ENCODE measurements at places on chromosomes 2 and 18.

- DNase-seq = no peak
Observed at GRCh38 chr2:14137643-14138042, 494.9 kb upstream of the LRATD1 start.

DNA sequence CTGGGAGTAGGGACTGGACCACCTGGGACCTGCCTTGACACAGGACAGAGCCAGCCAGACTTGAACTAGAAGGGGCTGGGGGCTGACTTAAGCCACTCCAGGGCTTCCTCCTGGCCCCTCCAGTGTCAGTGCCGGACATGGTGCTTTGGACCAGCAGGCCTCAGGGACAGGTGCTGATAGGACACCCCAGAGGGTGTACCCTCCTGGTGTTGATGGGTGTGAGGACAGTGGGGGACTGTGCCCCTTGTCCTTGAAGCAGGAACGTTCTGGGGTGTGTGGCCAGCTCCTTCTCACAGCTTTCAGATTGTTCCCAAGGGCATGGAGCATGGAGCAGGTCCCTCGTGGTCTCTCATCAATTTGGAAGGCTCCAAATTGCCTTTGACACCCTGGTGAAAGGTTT lies 6.8 kb downstream of the MAL start:
- no peak for DNase-seq

- no peak for DNase-seq
Observed at GRCh38 chr2:231919341-231920035, 6.7 kb downstream of the NPPC start.

DNA sequence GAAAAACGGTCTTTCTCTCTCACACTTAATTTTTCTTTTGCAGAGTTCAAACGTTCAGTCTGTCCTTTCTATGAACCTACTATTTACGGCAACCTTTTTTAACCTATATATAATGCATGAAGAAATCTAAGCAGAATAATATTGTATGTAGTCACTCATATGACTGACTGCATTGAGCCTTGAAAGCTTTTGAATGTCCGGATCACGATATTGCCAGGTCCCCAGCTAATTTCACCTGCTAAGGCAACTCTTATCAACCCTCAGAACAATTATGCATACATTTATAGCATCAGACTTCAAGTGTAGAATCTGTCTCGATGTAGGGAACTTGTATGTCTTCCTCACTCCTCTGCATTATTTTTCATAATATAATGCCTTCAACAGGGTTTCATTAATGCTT lies 1083.8 kb upstream of the KLHL29 start:
- DNase-seq = no peak

- DNase-seq = no peak
Observed at GRCh38 chr18:55387139-55387984, 200.6 kb downstream of the TCF4 start.

DNA sequence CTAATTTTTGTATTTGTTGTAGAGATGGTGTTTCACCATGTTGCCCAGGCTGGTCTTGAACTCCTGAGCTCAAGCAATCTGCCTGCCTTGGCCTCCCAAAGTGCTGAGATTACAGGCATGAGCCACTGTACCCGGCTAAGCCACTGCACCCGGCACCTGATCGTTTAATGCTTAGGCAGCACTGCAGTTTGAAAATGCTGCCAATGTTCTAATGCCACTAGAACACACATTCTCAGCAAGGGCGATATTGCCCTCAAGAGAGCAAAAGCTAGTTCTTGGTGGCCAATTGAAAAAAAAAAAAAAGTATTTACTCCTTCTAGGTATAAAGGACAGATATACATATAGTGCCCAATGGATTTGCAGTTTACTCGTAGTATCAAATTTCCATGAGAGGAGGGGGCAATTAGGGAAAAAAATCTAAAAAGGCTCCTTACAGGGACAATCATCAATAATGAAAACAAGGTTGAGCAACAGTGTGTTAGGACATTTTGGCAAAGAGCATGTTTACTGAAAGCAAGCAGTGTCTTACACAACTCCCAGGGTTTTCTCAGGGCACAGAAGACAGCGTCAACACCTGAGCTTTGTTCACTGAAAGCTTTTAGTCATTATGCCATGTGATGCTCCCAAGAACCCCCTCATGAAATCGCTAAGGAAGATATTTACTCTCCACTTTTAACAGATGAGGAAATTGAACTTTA lies 199.9 kb upstream of the PKDCC start:
- DNase-seq = no peak

- DNase-seq = no peak
Observed at GRCh38 chr2:159163930-159164329, 122.6 kb downstream of the WDSUB1 start.

GRCh38 chr2:111919794-111920608 lies 21.6 kb downstream of the MERTK start:
- DNase-seq = no peak

DNA sequence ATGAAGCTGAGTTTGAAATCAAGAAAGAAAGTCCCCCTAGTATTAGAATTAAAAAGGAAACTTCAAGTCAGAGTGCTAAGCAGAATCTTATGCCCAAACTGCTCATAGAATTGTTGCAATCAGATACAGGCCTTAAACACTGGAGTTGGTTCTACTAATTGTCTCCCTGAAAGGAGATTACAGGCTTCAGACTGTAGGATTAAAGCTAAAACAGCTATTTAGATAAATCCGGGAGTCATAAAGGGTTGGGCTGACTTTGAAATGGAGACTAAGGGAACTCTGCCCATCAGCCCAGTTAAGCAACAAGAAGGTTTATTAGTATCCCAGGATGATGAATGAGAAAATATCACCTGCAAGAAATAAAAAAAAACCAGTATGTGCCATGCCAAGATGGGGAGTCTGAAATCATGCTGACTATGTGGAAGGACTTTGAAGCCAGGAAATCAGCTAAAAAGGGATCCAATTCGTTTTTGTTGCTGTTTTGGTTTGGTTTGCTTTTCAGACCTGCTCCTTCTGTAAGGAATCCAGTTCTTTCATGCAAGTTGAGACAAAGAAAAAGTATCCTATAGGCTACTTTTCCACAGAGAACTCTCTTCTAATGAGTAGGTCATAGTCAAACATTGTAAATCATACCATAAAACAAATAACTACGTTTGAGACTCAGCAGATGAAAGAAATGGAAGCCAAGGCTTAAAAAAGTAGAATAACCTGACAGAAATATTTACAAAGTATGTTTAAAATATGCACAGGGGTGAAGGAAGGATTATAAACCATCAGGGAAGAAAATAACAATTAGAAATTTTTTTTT lies 37.6 kb upstream of the MSTN start:
- DNase-seq = no peak

DNA sequence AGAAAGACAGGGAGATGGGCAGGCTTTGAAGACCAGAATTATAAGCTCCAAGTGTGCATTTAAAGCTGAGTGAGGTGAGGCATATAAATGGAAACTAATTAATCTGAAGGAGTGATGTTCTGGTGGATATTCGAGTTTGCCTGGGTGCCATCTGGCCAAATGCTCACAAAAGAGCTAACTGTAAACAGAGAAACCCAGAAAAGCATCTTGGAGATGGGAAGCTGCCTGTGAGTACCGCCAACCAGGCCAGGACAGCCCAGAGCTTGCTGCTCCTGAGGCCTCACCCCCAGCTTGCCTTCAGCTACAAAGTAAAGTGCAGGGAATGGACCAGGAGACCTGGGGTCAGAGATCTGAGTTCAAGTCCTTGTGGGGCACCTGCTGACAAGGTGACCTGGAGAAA lies 446.1 kb upstream of the MYT1L start:
- DNase-seq = no peak

Measured in stimulated activated CD8-positive, alpha-beta memory T cell treated with anti-CD3 and anti-CD28 coated beads, Interleukin-4, amount 100 ng/mL, for 4 hours (primary cell).